ENCODE measurements at places on chromosomes 4 and X. TPM values are rescaled to one million over a fixed set of nuclear protein-coding genes. Genes with fewer than 3 reads are reported as not detected.

Gene DRD5
- not detected for total RNA-seq

Gene FRMD7
- total RNA-seq: not detected

GRCh38 chr4:40283968-40284367 lies 51.2 kb upstream of the CHRNA9 start:
- DNase-seq: peak; percentile 95

DNA sequence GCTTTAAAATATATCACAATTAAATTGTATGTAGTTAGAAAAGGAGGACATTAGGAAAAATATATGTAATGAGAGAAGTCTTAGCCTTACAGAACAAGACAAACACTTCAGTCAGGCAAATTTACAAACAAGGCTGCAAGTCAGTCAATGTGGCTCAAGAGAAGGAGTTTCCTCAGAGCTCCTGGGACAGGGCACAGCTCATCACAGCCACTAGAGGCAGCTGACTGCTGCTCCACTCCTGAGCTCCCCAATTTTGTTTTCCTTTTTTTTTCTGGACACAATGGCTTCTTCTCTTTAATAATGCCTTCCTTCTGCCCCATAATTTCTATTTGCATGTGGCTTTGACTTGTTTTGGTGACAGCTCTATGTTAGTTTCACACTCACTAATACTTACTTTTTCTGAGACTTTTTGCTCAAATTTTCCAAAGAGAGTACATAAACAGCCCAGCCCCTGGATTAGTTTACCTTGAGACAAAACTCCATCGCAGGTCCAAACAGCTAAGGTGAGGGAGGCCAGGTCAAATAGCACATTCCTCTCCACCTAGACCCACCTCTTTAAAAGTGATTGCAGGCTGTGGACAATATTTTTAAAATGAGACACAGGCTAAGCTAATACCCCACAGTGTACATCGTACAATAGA lies 850.4 kb upstream of the FRG1 start:
- DNase-seq: peak; percentile 42

GRCh38 chr4:4803216-4803911 lies 56.1 kb upstream of the MSX1 start:
- no peak for DNase-seq
